ENCODE measurements at places on chromosomes 2 and 18.

GRCh38 chr2:3672861-3673678 lies 15.1 kb downstream of the ALLC start:
- H3K4me3 ChIP-seq: no peak overlapping the region
- H3K27ac ChIP-seq: no peak overlapping the region
- peaks cover under 1% of the 10 kb centered on the region for H3K4me1 ChIP-seq
- H3K27me3 ChIP-seq: peaks cover 43% of the 10 kb centered on the region
- H3K36me3 ChIP-seq: peaks cover under 1% of the 10 kb centered on the region

DNA sequence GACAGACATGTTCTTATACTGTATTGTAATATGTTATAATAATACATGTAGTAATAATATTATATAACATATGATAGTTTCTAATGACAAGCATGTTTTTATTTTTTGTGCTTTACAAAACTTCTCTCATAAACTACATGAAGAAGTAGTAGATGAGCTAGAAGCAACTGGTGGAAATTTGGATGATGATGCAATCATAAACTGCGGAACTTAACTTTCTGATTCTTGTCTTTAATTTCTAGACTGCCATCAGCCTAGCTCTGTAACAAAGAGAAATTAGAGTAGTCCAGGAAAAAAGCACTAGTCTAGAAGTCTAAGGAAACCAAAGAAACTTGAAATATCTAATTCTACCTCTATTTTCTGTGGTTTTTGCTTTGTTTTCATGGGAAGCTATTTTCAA lies 71.0 kb upstream of the SPATS2L start:
- H3K4me3 ChIP-seq: no peak overlapping the region
- H3K4me1 ChIP-seq: peaks cover 4% of the 10 kb centered on the region
- DNase-seq: no peak
- no peak overlapping the region for H3K27ac ChIP-seq
- H3K27me3 ChIP-seq: no peaks in the 10 kb centered on the region

DNA sequence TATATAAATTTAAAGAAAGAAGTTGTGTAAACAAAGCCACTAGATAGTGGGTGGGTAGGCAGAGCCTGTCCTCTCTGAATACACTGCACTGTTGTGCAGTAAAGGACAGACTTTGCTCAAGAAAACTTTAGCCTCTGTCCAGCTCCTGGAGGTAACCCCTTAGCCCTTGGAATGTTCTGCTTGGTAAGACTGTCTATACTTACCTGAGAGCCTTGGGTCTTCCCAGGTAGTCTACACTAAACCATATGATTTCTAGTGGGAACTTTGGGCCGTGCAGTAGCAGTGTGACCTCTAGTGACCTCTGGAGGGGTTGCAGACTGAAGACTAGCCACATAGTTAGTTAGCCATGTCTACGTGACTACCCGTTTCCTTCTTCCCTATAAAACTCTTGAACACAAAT lies 678.3 kb upstream of the NRXN1 start:
- H3K4me1 ChIP-seq: no peaks in the 10 kb centered on the region
- DNase-seq: no peak
- no peaks in the 10 kb centered on the region for H3K36me3 ChIP-seq
- no peaks in the 10 kb centered on the region for H3K27me3 ChIP-seq
- no peak overlapping the region for H3K27ac ChIP-seq
- H3K4me3 ChIP-seq: no peak overlapping the region

- H3K4me3 ChIP-seq: peak overlapping the region; percentile 41
Measured at GRCh38 chr2:25853038-25853638, 25.1 kb downstream of the ASXL2 start.

DNA sequence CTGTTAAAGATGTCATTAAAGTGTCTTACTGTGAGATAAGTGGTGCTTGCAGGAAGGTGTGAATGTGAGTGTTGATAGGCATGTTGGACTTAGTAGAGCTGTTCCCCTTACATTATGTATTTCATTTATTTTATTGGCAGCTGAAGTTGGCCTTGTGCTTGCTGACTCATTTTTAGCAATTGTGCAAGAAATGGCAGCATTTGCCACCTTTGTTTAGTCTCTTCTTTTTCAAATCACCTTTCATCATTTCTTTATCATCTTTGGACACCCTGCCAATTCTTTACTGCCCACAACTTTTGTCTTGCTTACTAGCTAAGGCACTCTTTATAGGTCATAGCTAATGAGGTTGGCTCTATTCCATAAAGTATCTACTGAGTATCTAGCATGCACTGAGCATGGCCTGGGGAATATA lies 130.3 kb upstream of the LYPD6 start:
- H3K27ac ChIP-seq: no peak overlapping the region
- peaks cover 8% of the 10 kb centered on the region for H3K27me3 ChIP-seq
- no peaks in the 10 kb centered on the region for H3K36me3 ChIP-seq
- no peak overlapping the region for H3K4me3 ChIP-seq
- no peaks in the 10 kb centered on the region for H3K4me1 ChIP-seq

GRCh38 chr2:156322686-156323231 lies 9.8 kb downstream of the NR4A2 start:
- DNase-seq: no peak
- peak overlapping the region; percentile 87 for H3K4me3 ChIP-seq
- H3K27me3 ChIP-seq: peaks cover 89% of the 10 kb centered on the region
- peak overlapping the region; percentile 86 for H3K27ac ChIP-seq

DNA sequence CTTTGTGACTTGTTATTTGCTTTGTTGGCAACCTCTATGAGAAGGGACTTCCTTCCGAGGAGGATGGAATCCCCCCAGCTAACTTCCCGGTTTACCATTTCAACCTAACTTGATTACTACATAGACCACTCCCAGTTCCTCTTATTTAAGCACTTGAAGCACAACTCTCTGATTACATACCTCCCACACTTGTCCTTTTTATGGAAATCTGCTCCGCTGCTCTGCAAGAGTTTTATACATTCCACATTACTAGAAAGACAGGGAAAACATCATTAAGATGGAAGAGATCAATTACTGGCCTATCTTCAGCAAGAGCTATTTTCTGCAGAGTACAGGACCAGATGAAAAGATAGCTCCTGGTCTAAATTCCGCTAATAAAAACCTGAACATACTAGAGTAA lies 160.0 kb upstream of the PGAP1 start:
- DNase-seq: no peak
- peaks cover 15% of the 10 kb centered on the region for H3K36me3 ChIP-seq
- H3K27me3 ChIP-seq: no peaks in the 10 kb centered on the region
- peaks cover 16% of the 10 kb centered on the region for H3K4me1 ChIP-seq

DNA sequence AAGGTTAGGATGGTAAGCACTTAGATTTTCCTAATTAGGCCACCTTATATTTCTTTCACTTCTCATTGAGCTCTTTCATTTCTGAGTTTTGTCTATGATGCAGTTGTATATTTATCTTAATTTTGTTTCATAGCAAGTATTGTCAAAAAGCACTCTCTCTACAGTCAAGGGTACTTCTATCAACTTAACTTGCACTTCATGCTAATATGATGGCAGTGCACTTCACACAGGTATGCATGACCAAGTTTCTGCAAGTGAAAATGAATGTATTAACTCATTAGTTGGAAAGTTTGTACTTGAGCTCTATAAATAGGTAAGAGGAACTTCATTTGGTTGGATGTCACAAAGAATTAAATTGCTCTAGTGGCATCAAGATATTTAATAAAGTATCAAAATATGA lies 51.5 kb upstream of the CDH19 start:
- H3K4me1 ChIP-seq: no peaks in the 10 kb centered on the region
- H3K27ac ChIP-seq: no peak overlapping the region
- DNase-seq: no peak
- H3K27me3 ChIP-seq: no peaks in the 10 kb centered on the region

GRCh38 chr2:28949190-28949589 lies 31.9 kb upstream of the TOGARAM2 start:
- peaks cover 9% of the 10 kb centered on the region for H3K36me3 ChIP-seq
- H3K27ac ChIP-seq: peak overlapping the region; percentile 32
- H3K4me3 ChIP-seq: no peak overlapping the region
- peaks cover 3% of the 10 kb centered on the region for H3K4me1 ChIP-seq
- H3K27me3 ChIP-seq: no peaks in the 10 kb centered on the region
- no peak for DNase-seq

DNA sequence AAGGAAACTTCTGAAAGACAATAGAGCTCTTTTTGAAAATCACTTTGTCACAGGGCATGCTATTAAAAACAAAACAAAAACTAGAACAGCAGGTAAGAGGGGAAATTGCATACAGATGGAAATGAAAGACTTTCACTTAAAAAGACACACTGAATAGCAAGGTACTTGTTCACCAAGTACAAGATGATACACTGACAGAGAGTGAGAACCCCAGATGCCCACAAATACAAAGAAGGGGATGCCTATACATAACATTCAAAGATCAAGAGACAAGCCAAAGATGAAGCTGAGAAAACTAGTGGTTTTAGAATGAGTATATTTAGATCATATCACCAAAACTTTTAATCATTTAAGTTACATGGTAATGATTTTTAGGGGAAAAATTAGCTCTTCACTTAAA lies 60.7 kb downstream of the ASXL2 start:
- H3K4me1 ChIP-seq: peaks cover 34% of the 10 kb centered on the region
- no peaks in the 10 kb centered on the region for H3K27me3 ChIP-seq
- no peaks in the 10 kb centered on the region for H3K36me3 ChIP-seq

DNA sequence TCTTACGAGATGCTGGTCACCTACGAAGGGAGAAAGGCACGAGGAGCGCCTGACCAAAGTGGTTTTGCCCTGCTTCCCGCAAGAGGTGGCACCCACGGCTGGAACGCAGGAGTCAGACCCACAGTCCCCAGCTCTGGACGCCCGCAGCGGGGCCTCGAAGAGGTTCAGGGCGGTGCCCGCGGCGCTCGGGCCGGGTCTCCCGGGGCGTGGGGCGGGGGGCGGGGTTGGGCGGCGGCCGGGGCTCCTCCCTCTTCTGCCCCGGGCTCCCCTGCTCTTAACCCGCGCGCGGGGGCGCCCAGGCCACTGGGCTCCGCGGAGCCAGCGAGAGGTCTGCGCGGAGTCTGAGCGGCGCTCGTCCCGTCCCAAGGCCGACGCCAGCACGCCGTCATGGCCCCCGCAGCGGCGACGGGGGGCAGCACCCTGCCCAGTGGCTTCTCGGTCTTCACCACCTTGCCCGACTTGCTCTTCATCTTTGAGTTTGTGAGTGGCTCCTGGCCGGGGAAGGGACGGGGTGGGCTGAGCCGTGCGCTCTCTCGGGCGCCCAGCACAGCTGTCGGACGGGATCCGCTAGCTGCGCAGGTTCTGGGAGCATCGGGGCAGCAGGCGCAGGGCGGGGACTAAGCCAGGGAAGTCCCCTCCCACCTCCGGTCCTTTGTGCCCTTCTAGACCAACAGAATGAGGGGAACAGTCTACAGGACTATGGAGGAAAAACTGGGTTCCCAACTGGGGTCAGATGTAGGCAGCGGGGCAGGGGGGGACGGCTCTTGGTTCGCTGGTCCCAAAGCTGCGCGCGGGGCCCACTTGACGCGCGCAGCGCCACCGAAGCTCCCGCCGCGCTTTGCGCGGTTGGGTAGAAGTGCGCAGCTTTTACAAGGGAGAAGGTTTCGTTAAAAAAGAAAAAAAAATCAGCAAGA lies at the start of gene MAL:
MAL (plus strand) TSS at position 303 of the 914 bp plus-strand sequence; CDS start at position 388, 85 bp downstream.
- peaks cover 4% of the 10 kb centered on the region for H3K36me3 ChIP-seq
- H3K4me1 ChIP-seq: peaks cover 49% of the 10 kb centered on the region
- peak within 1 kb of the TSS; percentile 98 for H3K4me3 ChIP-seq
- peak within 1 kb of the TSS; percentile 96 for H3K27ac ChIP-seq
- H3K27me3 ChIP-seq: no peaks in the 10 kb centered on the region

DNA sequence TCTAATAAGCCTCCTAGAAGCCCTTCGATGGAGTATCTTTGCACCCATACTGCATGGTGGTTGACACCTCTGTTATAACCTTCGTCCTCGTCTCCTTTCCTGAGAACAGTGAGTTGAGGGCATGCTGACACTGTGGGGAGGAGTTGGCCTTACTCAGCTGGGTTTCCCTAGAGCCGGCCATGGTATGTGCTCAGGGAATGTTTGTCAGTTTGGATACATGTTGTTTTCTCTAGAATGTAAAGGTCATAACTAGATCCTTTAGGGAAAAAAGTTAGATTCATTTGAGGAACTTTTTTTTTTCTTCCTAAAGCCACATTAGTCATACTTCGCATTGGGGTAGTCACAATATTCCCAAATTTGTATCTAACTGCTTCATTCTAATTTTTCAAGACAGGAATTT lies 106.0 kb upstream of the FOSL2 start:
- H3K4me1 ChIP-seq: peaks cover 8% of the 10 kb centered on the region
- H3K27me3 ChIP-seq: no peaks in the 10 kb centered on the region
- H3K36me3 ChIP-seq: peaks cover 5% of the 10 kb centered on the region
- no peak overlapping the region for H3K4me3 ChIP-seq

DNA sequence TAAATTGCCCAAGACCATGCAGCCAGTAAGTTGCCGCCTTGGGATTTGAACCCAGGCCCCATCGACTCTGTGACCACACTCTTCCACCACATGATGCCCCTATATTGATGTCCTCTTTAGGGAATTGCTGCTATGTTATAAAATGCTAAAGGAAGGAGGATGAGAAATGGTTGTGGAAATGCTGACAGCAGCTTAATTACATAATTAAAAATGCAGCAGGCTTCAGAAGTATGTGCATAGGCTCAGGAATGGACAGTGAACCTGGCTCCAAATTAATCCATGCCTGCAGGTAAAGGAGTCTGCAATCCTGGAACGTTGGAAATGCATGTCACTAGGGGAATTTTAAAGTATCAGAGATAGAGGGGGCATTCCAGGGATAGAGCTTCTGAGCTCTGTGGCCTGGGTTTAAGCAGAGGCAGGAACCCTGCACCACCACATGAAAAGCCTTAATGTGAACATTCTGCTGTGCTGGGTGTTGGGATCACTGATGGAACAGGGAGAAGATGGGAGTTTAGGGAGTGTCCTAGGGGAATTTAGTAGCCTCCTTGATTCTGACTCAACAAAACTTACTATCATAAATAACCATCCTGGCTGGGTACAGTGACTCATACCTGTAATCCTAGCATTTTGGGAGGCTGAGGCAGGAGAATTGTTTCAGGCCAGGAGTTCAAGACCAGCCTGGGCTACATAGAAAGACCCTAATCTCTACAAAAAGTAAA lies 76.1 kb upstream of the CCDC85A start:
- no peaks in the 10 kb centered on the region for H3K27me3 ChIP-seq
- no peaks in the 10 kb centered on the region for H3K36me3 ChIP-seq
- no peak overlapping the region for H3K4me3 ChIP-seq
- H3K4me1 ChIP-seq: no peaks in the 10 kb centered on the region

DNA sequence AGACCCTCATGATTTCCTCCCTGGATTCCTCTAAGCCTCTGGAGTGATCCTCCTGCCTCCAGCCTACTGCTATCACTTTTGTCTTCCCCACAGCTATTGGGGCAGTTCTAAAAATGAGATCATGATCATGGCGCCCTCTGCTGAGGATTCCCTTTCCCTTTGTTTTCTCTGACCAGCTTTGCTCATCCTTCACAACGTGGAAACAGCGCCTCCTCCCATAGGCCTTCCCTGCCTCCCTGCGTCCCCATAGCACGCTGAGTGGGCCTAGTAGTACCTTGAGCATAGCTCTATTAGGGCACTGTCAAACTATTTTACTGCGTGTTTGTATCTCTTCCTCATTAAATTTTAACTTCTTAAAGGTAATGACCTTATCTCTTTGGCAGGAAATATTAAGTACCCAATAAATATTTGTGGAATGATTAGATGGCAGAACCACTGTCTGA lies 207.0 kb upstream of the FANCL start:
- no peak overlapping the region for H3K27ac ChIP-seq
- no peak overlapping the region for H3K4me3 ChIP-seq
- H3K36me3 ChIP-seq: peaks cover 3% of the 10 kb centered on the region
- DNase-seq: no peak
- H3K27me3 ChIP-seq: peaks cover 36% of the 10 kb centered on the region

GRCh38 chr2:126425943-126426342 lies 230.0 kb upstream of the GYPC start:
- no peaks in the 10 kb centered on the region for H3K4me1 ChIP-seq
- H3K4me3 ChIP-seq: no peak overlapping the region

- no peaks in the 10 kb centered on the region for H3K4me1 ChIP-seq
- no peak overlapping the region for H3K27ac ChIP-seq
- DNase-seq: no peak
- H3K4me3 ChIP-seq: peak overlapping the region; percentile 63
- peaks cover 2% of the 10 kb centered on the region for H3K36me3 ChIP-seq
Measured at GRCh38 chr18:47264308-47264700, 12.8 kb upstream of the SKOR2 start.

All from T-helper 17 cell (primary cell).